ENCODE measurements at places on chromosomes 6 and 20. TPM values are rescaled to one million over a fixed set of nuclear protein-coding genes. Genes with fewer than 3 reads are reported as not detected.

DNA sequence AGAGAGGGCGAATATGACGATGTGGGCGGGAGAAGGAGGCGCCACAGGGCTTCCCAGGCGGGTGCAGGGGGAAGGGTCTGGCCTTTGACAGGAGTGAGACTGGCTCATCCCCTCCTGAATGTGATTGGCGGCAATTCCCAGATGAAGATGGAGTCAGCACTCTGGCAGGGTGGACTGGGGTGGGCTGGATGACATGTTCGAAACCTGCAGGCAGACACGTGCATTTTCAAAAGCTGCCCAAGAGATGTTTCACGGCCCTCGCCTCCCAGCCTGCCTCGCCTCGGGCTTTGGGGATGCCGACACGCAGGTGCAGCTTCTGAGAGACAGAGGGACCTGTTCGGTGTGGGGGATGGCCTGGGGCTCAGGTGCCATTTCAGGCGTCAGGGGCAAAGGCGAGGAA is 66.8 kb upstream of the AFDN start:
- H3K4me1 ChIP-seq = no peaks in the 10 kb centered on the region
- H3K27ac ChIP-seq = no peak overlapping the region
- no peak for DNase-seq
- no peak overlapping the region for H3K4me3 ChIP-seq

GRCh38 chr20:46347841-46348803 is 39.8 kb upstream of the CDH22 start:
- H3K4me3 ChIP-seq = no peak overlapping the region
- DNase-seq = peak; percentile 81
- H3K27ac ChIP-seq = no peak overlapping the region
- H3K27me3 ChIP-seq = peaks cover 25% of the 10 kb centered on the region
- H3K4me1 ChIP-seq = peaks cover 49% of the 10 kb centered on the region

DNA sequence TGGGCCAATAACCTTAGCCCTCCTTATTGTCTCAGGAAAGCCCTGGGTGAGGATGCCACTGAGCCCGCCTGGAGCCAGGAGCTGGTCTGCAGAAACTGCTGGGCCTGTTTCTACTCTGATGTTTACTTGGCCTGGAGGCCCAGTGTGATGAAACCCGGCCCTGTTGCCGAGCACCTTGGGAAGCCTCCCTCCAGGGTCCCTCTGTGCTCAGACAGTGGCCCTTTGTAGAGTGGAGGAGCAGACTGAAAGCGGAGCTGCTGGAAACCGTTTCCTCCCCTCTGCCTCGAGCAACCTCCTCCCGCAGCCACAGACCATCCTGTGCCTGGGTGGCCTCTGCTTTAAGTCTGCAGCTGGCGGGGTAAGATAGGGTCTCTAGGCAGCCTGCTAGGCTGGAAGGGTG is 84.1 kb upstream of the EPB41L1 start:
- peaks cover 59% of the 10 kb centered on the region for H3K27me3 ChIP-seq

The ZC2HC1B gene
- not detected for total RNA-seq

DNA sequence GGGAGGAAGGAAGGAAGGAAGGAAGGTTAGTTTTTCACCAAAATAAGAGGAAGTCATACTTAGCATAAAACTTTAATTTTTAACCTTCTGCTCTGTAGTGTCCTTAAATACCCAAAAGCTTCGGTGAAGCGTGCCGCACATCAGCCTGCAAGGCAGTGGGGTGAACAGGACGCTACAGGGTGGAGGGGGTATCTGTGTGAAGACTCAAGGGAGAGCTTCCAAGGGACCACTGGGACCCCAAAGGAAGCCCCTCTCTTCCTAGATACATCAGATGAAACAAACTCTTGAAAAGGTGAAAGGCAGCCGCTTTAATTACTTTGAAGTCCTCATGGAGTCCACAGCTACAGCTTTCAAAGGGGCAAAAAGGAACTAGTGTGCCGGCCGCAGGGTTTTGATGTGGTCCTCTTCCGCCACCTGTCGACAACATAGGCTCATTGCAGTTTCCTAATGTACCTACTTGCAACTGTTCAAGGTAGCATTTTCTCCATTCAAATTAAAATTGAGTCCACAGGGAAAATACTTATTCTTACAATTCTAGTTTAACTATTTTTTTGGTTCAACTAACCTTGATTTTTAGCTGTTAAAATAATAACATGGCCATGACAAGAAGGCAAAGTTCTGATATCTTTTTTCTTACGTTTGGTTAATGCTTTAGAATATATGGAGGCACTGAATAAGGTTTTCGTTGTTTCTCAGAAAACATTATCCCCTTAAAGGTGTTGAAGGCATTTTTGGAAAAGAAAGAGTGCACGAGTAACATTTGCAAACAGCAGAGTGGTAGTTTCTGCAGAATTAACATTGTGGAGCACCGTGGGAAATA is 135.0 kb upstream of the RIPOR2 start:
- H3K4me3 ChIP-seq = no peak overlapping the region
- H3K36me3 ChIP-seq = no peaks in the 10 kb centered on the region
- no peak overlapping the region for H3K27ac ChIP-seq
- no peaks in the 10 kb centered on the region for H3K27me3 ChIP-seq
- no peaks in the 10 kb centered on the region for H3K4me1 ChIP-seq

GRCh38 chr6:88599571-88599970 is 363.8 kb downstream of the RNGTT start:
- H3K27me3 ChIP-seq = no peaks in the 10 kb centered on the region
- no peak overlapping the region for H3K4me3 ChIP-seq
- H3K36me3 ChIP-seq = no peaks in the 10 kb centered on the region
- no peaks in the 10 kb centered on the region for H3K4me1 ChIP-seq
- DNase-seq = no peak

GRCh38 chr6:15872241-15873103 is 209.6 kb upstream of the DTNBP1 start:
- H3K36me3 ChIP-seq = no peaks in the 10 kb centered on the region
- DNase-seq = no peak
- H3K4me1 ChIP-seq = no peaks in the 10 kb centered on the region
